ENCODE measurements at places on chromosomes 1 and 21.
A peak's percentile ranks its signal among the peaks of the same experiment; 100 is the strongest.

DNA sequence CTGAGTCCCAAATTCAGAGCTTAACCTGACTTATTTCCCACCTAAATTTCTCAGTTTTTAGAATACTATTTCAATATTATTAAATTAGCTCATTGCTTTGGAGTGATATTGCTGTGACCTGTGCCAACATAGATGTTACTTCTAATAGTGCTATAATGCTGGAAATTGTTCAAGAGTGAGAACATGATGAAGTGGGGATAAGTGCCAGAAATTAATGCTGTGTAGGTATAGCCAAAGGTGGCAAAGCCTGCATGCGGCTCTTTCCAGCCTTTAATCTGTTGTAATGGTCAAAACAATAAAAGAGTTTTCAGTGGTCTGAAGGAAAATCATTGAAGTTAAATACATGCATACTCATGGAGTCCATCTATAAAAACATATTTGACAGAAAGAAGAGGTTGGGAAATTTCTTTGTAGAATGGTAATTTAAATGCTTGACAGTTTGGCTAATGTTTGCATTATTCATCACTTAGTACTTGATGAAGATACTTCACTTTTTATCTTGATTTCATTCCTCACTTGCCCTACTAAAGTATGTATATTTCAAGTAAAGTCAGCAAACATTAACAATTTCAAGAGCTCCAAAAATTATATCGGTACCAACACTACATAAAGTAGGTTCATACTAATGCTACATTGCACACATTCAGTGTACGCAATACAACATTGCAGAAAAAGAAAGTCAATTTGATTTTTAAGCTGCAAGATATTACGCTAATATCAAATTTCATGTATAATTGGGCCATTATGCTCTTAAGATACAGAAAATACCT, 82.1 kb downstream of the OLFM3 start:
- DNase-seq: no peak

GRCh38 chr1:192807211-192808162, 1.4 kb upstream of the RGS2 start:
- DNase-seq: no peak

- peak; percentile 42 for DNase-seq
Observed at GRCh38 chr1:32963746-32964460, 706 bp downstream of the RNF19B start.

- no peak for DNase-seq
Observed at GRCh38 chr21:27206368-27206982, 239.6 kb upstream of the ADAMTS5 start.

DNA sequence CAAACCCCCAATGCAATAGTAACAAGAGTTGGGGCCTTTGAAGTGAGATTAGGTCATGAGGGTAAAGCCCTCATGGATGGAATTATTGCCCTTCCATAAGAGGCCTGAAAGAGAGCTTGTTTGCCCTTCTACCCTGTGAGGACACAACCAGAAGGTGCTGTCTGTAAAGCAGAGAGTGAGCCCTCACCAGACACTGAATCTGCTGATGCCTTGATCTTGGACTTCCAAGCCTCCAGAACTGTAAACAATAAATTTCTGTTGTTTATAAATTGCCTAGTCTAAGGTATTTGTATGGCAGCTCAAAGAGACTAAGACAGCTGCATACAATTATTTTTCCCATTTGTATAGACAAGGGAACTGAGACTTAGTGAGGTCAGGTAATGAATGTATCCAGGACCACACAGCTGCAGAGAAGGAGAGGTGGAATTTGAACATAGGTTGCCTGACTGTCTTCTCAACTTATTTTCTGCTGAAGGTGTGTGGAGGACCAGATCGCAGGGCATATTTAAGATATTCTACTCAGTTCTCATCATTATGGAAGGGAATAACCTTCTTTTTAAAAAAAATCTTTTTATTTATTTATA, 18.7 kb downstream of the IL23R start:
- DNase-seq: no peak

DNA sequence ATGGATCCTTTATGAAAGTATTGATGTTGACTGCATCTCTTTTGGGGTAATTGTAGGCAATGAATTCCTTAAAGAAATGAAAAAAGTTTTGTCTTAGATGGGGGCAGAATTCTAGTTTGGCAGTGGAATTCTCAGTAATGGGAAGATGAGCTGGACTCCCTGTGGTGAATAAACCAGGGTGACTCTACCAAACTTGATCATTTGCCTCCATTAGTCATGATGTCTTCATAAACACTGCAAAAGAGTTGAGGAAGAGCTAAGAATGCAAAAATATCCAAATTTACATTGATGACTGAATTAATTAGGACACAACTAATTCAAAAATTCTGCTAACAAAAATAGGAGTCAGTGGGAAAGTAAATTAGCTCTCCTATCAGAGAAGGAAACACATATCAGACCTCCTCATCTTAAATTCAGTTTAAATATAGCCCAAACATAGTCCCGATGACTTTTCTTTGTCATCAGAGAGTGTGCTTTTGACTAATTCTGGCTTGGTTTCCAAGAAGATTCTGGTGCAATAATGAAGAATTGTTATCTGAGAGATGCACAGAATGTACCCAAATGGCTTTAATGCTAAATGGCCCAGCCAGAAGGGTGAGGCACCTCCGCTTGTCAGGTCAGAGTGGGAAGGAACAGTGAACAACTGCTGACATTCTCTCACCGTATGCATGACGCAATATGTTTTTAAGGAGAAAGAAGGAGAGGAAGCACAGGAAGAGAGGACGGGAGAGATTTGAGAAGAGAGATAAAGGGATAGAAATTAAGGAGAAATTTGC, 525.1 kb downstream of the LMO4 start:
- DNase-seq: no peak

GRCh38 chr21:36747041-36747814, 48.3 kb downstream of the SIM2 start:
- no peak for DNase-seq

DNA sequence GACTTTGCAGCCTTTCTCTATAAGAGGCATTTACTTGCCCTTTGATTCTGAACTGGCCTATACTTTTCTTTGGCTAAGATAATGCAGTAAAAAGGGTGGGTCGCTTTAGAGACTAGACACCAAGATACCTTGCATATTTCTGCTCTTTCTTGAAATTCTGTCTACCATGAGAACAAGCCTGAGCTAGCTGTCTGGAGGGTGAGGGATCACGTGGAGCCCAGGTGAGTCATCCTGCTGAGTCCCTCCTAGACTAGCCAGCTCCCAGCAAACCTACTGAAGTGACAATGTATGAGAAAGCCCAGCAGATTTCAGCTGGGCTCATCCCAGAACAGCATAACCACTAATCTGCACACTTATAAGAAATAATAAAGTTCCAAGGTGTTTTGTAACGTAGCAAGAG, 408.0 kb upstream of the KAZN start:
- DNase-seq: no peak

GRCh38 chr1:99672038-99672437, 26.1 kb downstream of the PALMD start:
- no peak for DNase-seq

DNA sequence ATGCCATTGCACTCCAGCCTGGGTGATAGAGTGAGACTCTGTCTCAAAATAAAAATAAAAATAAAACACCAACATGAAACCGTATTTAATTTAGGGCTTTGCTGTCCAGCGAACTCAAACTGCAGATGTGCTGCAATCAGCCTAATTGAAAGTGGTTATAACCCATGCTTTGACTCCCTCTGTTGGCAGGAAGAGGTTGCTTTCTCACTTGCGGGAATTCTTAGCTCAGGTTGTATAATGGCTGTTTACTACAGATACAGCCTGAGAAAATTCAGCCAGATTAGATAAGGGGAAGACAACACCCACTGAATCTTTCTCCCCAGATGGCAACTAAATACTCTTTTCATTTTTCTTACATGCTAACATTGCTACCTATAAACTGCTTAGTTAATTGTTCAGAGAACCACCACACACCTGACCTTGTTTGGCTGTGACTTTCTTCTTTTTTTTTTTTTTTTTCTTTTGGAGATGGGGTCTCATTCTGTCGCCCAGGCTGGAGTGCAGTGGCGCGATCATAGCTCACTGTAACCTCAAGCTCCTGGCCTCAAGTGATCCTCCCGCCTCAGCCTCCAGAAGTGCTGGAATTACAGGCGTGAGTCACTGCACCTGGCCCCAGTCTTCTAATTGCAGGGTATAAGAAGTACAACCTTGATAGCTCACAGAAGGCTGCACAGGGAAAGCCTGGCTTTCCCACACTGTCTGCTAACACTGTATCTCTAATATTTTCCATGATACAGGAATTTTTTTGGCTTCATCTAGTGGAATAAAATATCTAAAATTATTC, 34.6 kb downstream of the DNTTIP2 start:
- no peak for DNase-seq

- no peak for DNase-seq
Observed at GRCh38 chr1:10856863-10857598, 60.6 kb upstream of the CASZ1 start.

DNA sequence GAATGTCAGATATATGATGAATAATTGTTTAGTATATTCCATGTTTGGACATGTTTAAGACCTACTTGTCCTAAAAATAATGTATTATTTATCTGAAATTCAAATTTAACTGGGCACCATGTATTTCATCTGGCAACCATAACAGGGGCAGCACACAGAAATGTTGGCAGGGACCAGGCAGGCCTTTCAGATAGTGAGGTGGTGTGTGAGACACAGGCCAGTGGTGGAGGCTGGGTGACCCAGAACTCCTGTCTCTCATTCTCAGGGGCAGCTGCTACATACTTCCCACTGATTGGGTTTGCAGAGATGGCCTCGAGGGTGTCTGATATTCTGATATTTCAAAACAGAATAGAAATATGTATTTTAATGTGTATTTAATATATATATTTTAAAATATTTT, 1.3 kb upstream of the FASLG start:
- no peak for DNase-seq

GRCh38 chr1:147515045-147515869, 26.0 kb upstream of the BCL9 start:
- DNase-seq: no peak

GRCh38 chr1:198656500-198656932, 17.7 kb downstream of the PTPRC start:
- DNase-seq: peak; percentile 49

DNA sequence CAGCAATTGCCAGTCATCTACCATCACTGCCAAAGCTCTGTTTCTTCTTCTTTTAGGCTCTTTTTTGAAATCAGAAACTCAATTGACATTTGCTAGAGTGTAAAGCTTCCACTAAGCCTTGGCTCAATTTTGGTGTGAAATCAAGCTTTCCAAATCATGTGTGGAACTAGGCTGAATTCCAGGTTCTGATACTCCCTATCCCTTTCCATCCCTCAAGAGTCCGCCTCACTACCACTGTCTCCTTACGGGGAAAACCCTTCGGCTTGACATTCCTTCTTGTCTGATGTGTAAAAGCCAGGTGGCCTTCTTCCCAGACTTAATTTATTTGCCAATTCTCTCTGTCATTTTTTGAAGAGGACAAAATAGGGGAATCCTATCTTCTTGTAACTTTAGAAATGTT, 47.2 kb upstream of the PRMT6 start:
- no peak for DNase-seq

- DNase-seq: no peak
Observed at GRCh38 chr1:188715566-188715965, 1762.1 kb downstream of the BRINP3 start.

DNA sequence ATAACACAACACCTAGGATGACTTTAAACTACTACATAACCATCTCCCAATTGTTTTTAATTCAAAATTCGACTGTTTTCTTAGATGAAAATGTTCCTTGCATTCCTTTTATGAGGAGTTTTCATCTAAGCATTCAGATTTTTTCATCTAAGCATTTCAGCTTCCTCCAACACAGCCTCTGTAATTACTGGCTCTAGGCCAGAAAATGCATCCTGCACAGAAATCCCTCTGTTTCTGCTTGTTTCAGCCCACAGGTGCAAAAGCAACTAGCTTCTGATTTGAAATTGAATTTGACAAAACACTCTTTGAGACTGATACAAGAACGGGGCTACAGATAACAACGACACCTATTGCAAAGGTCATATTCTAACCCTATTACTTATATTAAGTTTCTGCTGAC, 90.4 kb downstream of the RGS21 start:
- no peak for DNase-seq

- DNase-seq: no peak
Observed at GRCh38 chr1:5415606-5416005, 576.6 kb downstream of the NPHP4 start.

DNA sequence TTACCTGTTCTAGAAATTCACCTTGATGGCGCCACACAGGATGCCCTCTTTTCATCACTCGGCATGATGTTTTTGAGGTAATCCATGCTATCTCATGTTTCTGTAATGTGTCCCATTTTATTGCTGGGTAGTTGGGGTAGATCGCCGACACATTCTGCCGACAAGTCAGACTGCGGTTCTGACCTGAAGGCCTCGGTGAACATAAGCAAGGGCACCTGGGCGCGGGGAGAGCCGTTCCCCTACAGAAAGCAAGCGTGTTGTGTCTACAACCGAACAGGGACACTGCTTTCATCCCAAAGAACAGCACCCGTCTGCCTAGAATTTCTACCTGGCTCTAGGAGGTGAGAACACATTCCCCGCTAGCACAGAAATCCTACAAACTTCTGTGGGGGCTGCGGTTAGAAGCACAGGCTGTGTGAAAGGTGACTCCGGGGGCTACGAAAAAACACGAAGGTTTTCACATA, 149.2 kb downstream of the PPIAL4G start:
- DNase-seq: no peak

- no peak for DNase-seq
Observed at GRCh38 chr1:72224506-72224905, 57.8 kb downstream of the NEGR1 start.

GRCh38 chr1:208562151-208562960, 318.2 kb upstream of the PLXNA2 start:
- DNase-seq: no peak

DNA sequence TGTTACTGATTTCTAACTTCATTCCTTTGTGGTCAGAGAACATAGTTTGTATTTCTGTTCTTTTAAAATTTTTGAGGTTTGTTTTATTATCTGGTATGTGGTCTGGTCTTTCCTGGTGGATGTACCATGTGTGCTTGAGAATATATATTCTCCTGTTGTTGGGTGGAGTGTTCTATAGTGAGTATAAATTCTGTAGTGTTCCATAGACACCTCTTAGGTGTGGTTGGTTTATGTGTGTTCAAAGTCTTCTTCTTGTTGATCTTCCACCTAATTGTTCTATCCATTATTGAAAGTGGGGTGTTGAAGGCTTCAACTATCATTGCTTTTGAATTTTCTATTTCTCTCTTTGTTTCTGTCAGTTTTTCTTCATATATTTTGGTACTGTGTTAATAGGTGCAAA, 20.1 kb downstream of the PPP2R5A start:
- DNase-seq: no peak

DNA sequence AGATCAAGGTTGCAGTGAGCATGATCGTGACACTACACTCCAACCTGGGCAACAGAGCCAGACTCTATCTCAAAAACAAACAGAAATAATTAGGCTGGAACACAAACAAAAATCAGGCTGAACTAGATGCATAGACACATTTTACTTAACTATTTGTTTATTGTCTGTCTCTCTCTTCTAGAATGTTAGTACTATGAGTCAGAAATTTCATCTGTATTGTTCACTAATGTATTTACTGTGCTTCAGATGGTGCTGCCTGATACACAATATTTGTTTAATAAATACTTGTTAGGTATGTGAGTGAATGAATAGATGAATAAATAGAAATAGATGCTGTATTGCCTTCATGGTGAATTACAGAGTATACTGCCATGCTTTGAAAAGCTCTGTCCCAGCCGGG, 6.0 kb upstream of the LIN28A start:
- DNase-seq: no peak

- no peak for DNase-seq
Observed at GRCh38 chr1:56578138-56578962, 1.0 kb downstream of the PLPP3 start.
